ENCODE measurements at places on chromosomes 4 and X.

DNA sequence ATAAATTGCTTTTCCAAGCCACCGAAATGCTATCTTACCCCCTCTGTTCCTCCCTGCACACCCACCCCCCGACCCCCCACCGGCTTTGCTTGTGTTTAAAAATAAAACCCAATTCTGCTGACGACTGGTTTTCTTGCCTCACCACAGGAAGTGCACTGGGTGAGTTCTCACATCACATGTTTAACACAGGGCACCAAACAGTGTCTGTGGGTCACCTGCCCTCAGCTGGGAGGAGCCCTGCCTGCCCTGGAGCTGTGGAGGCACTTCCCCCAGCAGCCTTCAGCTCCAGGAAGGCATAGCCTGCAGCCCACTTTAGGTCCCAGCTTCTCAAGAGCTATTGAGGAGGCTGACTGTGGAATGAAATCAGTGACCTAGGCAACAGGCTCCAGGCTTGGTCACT, 8.8 kb downstream of the TMEM255A start:
- peak; percentile 63 for DNase-seq

GRCh38 chr4:40165916-40166315, 30.9 kb upstream of the RHOH start:
- no peak for DNase-seq

DNA sequence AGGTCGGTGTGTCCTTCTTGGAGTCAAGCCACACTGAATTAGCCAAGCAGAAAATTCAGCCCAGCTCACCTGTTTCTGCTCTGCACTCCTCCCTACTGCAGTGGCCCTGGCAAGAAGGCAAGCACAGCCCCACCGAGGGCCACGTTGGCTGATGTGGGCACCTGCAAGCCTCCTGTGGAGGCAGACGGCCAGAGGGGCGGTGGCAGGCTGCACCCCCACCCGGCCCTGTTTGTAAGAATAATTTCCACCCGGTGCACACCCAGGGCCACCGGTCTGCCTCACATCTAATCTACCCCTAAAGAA, 18.8 kb downstream of the PPP2R2C start:
- no peak for DNase-seq

DNA sequence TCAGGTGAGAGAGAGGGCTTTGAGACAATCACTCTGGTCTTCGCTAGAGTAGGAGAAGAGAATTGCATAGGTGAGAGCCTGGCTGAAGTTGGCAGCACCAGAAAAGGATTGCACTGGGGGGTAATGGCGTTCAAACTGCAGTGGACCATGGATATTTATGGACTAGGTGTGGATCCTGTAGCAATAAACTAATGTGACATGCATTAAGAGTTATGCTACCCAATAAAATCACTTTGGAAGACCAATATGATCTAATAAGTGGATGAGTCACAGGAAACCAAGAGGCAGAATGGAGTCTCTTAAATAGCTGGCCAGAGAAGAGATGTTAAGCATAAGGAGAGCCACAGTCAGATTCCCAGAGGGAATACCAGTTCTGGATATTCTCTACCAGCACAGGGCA, 259.8 kb downstream of the FBXO8 start:
- no peak for DNase-seq

- DNase-seq = no peak
These were observed 229.2 kb downstream of the SLC39A8 start for GRCh38 chr4:102116121-102116520.

GRCh38 chr4:144564358-144564757, 81.6 kb upstream of the HHIP start:
- DNase-seq = no peak

GRCh38 chr4:137226221-137226620, 306.1 kb downstream of the PCDH18 start:
- no peak for DNase-seq
